ENCODE measurements at places on chromosomes 5 and 9.
A peak's percentile ranks its signal among the peaks of the same experiment; 100 is the strongest.

DNA sequence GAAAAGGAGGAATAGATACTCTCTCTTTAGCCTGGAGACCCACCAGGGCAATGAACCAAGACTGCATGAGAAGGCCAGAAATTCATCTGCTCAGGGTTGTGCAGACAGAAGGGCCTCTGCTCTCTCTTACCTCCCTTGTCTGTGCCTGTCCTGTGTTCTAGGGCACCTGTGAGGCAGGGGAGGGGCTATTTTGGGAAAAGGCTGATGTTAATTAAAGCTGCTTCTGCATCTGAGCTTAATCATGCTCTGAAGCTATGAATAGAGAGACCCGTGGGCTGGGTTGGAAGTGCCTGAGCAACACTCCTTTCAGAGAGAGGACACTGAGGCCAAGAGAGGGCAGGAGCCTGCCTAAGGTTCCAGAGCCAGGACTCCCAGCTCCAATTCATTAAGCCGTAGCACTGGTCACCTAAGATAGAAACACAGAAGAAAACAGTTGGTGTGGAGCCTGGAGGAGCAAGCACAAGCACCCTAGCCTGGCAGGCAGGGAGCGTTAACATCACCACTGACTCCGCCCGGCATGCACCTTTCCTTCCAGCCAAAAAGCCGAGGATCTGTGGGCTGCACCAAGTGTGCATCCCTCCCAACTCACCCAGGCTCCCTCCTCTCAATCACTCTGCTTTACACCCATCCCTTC lies 31.4 kb upstream of the STING1 start:
- DNase-seq: no peak

GRCh38 chr9:105204416-105204815 lies 40.0 kb upstream of the SLC44A1 start:
- DNase-seq: no peak

GRCh38 chr5:176611435-176611834 lies 1.5 kb upstream of the GPRIN1 start:
- DNase-seq: no peak

DNA sequence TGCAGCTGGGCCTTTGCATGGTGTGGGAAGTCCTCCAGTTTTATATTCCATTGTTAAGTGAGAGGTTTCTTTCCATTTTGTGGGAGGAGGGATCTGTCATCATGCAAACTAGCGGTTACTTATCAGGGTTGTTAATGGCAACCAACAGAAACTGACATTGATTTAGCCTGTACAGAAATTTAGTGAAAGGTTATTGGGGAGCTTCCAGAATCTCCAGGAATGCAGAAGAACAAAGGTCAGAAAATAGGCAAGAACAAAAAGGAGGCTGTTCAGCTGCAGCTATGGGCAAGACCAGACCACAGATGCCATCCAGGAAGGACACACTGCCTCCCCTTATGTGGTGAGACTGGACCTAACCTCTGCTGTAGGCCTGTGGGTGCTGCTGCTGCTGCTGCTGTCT lies 395.8 kb downstream of the KDM4C start:
- DNase-seq: no peak

DNA sequence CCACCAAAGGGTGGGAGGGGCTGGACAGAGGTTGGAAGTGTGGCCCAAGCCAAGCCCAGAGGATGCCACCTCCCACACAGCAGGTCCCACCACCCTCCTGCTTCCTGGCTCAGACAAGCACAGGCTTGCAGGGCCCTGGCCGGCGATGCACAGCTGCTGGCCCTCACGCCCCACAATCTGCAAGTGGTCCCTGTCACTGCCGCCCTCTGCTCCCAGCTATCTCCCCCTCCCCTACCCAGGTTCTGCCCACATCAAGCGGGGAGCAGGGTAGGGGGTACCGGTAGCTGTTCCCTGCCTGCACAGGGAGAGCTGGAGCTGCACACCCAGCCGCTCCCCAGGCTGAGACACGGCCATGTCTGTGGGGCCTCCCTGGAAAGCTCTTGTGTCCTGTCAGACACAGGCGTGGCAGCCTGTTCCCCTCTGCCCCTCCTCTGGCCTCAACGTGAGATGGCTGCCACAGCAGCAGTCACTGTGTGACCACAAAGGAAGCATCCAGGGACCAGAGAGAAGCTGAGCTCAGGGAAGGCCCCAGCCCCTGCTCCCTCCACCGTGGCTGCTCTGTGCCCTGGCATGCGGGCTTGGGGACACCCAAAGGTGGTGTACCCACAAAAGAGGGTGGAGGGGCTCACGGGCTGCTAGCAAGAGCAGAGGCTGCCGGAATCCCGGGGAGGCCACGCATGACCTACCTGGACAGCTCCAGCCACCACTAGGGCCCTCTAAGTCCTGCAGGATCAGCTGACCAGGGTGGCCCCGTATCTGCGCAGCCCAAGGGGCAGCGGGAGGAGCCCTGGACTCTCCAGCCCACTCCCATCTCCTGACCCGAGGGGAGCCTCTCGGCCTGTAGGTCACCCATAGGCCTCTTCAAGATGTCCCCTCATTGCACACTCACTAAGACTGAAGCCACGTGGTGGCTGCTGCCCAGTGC lies 10.9 kb upstream of the ZDHHC11 start:
- peak; percentile 49 for DNase-seq

- DNase-seq: peak; percentile 46
Observed at GRCh38 chr9:91659529-91660495, 236.2 kb upstream of the NFIL3 start.

DNA sequence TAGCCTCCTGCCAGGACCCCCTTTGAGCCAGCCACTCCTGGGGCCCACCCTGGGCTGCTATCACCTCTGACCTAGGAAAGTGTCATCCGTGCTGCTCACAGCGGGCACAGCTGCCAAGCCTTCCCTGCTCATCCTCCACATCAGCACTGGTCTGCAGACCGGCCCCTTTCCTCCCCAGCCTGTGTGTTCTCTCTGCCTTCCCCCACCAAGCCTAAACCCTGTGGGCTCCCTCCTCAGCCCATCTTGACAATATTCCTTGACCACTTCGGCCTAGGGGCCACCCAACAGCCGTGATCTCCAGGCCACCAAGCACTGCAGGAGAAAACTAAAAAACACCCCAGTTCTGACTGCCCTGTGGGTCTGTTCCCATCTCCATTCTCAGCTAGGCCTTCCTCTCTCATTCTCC lies 135.1 kb downstream of the DAB2IP start:
- DNase-seq: no peak

DNA sequence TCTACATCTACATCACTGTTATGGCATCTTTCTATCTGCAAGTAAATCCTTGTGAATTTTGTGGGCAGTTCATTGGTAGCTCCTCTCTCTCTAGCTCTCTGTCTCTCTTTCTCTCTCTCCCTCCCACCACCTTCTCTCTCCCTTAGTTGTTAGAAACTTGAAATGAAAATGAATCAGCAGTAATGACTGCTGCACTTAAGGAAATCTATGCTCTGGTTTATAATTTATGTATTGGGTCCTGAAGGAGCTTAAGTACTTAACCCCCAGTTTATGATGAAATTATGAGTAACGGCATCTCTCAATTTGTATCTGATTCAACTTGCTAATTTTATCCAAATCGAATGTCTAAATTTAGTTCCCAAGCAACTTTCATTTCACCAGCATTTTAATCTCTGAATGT lies 52.0 kb upstream of the PTGER4 start:
- no peak for DNase-seq

GRCh38 chr5:178340187-178340586 lies 107.6 kb upstream of the PHYKPL start:
- DNase-seq: no peak

DNA sequence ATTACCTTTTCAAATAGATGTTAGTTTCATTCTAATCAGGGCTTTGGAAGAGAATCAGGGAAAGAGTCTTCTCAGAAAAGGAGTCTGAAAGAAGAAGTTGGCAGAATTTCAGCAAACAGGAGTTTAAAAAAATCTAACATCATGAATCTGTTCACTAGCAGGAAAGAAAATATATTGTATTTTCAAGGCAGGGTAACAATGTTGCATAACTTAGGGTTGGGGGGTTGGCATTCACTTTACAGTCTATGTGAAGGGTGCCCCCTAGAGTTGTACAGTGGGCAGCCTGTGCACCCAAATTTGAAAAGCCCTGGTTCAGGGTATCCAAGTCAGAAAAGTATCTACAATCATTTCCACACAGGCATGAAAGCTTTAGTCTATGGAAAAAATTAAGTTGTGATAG lies 348.4 kb upstream of the SLC30A5 start:
- DNase-seq: peak; percentile 46

GRCh38 chr5:1329111-1329579 lies 15.8 kb downstream of the CLPTM1L start:
- no peak for DNase-seq

- DNase-seq: peak; percentile 98
Observed at GRCh38 chr5:96582343-96582742, 79.8 kb upstream of the CAST start.

DNA sequence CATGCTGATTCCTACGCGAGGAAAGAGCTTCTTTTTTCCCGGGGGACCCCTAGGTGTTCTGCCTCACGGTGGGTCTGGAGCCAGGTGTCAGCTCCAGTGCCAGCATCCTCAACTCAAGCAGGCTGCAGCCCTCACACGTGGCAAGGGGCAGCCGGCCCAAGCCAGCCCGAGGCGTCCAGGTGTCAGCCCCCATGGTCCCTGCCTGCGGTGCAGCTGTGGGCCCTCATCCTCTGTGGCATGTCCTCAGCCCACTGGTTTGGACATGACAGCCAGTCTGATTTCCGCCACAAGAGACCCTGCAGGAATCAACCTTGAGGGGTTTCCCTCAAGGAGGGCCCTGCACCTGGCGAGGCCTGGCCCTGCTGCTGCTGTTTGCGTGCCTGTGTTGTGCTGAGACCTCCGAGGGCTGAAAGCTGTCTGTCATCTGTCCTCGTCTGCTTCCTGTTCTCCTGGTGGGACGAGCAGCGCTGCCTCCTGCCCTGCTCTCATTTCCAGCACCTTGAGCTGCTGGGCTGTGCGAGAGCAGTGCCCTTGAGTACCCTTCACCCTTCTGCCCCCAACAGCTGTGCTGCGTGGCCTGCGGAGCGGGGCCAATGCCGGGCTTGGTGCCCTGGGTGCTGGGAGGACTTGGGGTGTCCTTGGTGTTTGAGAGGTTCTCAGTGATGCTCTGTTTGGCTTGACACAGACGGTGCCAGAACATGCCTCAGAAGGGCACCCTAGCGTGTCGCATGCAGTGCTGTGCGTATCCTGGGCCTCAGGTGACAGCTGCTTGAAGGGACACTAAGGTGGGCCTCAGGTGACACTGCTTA lies 137.6 kb downstream of the CACNA1B start:
- no peak for DNase-seq

DNA sequence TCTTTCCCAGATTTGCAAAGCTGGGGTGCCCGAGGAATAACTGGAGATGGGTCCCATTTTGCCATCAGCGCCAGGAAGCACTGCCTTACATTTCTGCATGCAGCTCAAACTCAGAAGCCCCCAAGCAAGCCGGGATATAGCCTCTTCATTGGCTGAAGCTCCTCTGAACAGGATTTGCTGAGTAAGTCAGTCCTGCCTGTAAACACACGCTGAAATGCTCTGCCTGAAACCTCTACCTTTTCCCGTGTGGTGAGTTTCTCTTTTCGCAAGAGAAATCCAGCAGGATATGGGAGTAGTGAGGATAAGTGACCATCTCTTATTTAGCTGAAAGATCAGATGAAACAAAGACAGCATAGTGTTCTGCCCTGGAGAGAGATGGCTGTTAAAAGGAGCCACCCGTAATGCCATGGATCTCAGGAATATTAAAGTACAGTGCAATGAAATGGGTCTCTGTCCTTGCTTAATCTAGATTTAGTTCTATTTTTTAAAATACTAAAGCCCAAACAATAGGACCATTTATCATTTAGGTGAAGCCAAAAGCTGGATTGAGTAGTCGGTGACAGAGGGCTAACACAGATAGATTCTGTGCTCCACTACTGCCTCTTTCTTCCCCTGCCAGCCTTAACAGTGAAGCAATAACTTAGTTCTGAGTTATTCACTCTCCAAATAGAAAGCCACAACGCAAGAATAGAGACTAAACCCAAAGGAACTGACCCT lies 177.5 kb upstream of the PPP2R2B start:
- no peak for DNase-seq

DNA sequence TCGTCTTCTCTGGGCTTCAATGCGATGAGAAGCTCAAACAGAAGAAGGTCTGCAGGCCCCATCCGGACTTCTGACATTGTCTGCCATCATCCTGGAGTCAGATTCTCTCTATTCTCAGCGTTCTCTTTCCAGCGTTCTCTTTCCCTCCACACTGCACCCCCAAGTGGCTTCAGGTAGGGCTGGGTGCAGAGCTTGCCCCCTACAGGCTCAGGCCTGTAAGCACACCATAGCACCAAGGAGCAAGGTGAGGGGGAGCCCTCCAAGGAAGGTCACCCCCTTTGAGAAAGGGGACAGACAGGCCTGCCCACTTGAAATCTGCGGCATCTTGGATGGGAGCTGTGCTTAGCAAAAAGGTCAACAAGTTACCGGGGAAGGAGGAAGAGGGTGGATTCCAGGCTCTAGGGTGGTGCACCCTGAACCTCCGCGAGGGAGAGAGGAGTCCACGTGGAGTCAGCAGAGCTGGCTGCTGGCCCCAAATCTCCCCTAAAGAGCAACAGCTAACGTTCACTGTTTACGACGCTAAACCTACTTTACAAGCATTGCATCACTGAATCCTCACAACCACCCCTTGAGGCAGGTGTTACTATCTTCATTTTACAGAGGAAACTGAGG lies 27.5 kb downstream of the GPX3 start:
- DNase-seq: no peak

- no peak for DNase-seq
Observed at GRCh38 chr5:92629000-92629399, 952.0 kb downstream of the NR2F1-AS1 start.

GRCh38 chr9:124879226-124879625 lies 17.3 kb downstream of the ARPC5L start:
- DNase-seq: no peak

DNA sequence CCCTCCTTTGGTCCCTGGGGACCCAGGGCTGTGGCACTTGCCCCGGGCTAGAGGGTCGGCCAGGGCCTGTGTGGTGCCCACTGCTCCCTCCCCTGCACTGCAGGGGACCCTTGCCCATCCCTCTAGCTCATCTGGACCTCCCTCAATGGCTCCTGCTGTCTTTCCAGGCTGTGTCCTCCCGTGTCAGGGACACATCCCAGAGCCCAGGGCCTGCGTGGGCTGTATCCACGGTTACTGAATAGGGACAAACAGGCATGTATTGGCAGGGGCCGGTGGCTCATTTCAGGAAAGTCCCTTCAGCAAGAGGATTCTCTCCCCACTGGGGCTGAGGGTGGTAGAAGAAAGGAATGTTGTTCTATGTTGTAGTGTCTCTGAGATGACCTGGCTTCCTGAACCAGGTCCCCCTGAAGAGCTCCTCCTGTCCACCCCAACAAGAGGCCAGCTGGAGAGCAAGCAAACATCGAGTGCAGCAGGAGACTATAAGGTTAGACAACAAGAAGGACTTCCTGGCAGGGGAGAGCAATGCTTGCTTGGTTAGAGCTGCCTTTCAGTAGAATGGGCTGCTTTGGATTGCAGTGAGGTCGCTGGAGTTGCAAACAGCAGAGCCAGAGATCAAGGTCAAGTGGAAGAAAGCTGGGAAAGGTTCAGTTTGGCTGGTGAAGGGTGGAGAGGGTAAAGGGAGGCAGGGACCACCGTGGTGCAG lies 1.0 kb upstream of the CRB2 start:
- peak; percentile 37 for DNase-seq

DNA sequence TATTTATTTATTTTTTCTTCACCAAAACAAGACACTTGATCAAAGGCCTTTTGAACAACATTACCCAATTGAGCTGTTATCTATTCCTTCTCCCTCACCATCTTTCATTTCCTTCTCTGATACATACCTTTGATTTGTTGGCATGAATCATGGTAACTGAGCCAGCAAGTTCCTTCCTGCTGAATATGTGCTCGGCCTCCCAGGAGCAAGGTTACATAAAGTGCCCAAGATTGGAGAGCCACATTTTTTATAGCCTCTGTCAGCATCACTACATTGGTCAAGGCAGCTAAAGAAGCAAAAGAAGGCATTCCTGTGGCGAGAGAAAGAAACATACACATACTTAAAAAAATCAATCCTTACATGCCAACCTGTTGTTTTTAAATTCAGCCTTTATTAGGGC lies 369.6 kb downstream of the CYLC2 start:
- no peak for DNase-seq

Measured in NCI-H69 (cell line).